ENCODE measurements at places on chromosomes 12 and 14. TPM values are rescaled to one million over a fixed set of nuclear protein-coding genes. Genes with fewer than 3 reads are reported as not detected.
A peak's percentile ranks its signal among the peaks of the same experiment; 100 is the strongest.

DNA sequence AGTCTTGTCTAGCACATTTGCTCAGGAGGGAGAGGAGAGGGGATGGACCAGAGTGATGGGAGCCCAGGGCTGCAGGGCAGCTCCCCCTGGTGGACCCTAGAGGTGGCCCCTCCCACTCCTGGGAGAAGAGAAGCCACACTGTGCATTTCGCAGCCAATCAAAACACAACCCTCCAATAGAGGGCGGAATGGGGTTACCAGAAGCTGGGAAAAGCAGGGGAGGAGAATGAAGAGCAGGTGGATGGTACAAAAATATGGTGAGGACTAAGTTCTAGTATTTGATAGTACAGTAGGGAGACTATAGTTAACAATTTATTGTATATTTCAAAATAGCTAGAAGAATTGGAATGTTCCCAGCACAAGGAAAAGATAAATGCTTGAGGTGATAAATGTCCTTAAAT lies 23.6 kb downstream of the VASH1 start:
- no peaks in the 10 kb centered on the region for H3K27me3 ChIP-seq
- DNase-seq = peak; percentile 75
- H3K4me3 ChIP-seq = no peak overlapping the region
- H3K27ac ChIP-seq = no peak overlapping the region
- peaks cover 4% of the 10 kb centered on the region for H3K4me1 ChIP-seq

Gene CAPS2
- 2.7 TPM for total RNA-seq

Gene RACGAP1
- 110 TPM for total RNA-seq

DNA sequence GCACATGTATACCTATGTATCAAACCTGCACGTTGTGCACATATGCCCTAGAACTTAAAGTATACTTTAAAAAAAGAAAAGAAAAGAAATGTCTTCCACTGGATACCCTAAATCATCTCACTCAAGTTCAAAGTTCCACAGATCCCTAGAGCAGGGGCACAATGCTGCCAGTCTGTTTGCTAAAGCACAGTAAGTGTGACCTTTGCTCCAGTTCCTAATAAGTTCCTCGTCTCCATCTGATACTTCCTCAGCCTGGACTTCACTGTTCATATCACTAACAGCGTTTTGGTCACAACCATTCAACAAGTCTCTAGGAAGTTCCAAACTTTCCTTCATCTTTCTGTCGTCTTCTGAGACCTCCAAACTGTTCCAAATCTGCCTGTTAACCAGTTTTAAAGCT lies 118.3 kb downstream of the BMP4 start:
- no peak overlapping the region for H3K27ac ChIP-seq
- H3K4me1 ChIP-seq = no peaks in the 10 kb centered on the region
- H3K27me3 ChIP-seq = no peaks in the 10 kb centered on the region

DNA sequence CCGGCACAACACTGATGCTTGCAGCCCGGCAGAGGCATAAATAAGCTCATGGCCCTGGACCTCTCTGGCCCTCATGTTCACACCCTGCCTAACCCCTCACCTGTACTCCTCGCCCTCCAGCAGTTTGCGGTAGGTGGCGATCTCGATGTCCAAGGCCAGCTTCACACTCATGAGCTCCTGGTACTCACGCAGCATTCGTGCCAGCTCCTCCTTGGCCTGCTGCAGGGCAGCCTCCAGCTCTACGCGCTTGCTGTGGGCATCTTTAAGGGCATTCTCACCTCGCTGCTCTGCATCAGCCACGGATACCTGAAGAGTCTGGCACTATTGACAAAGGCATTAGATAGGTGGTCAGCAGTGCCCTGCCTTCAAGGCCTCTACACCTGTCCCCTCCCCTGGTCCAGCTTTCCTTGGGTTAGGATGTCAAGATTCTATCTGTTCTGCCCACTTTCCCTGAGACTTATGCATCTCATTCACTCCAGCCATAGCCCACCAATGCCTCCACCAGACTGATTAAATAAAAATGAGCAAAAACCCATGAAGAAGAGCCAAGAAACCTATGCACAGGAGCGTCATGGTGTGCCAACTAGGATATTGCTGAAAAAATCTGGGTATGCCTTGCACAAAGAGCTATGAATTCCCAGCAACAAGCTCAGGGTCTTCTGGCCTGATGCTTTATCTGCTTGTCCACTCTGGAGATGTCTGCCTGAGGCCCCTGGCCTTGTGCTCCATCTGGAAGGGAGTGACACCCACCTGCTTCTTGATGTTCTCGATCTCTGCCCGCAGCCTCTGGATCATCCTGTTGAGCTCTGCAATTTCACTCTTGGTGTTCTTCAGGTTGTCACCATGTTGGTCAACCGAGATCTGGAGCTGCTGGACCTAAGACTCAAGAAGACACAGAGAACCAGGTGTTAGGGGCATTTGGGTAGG lies 6.1 kb downstream of the KRT4 start:
- no peaks in the 10 kb centered on the region for H3K36me3 ChIP-seq
- DNase-seq = no peak

DNA sequence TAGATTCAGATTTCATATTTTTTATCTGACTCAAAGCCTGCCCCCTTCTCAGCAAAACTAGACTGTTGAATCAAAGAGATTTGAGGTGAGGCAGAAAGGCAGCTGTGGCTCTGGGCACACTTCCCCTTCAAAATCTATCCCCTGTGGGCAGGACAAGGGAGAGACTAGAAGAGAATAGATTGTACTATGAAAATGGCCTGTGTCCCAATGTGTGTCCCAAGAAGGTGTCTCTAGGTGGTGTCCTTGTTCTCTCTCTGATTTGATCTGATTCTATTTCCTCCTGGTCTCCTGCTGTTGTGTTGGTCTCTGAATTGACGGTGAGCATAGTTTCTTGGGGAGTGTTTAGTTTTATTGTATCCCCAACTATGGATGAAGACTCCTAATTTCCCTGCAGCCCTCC lies 565.8 kb upstream of the ATP2B1 start:
- DNase-seq = no peak
- no peak overlapping the region for H3K27ac ChIP-seq
- H3K4me1 ChIP-seq = no peaks in the 10 kb centered on the region
- H3K4me3 ChIP-seq = no peak overlapping the region
- no peaks in the 10 kb centered on the region for H3K27me3 ChIP-seq

Gene MUCL1
- not detected for total RNA-seq

GRCh38 chr14:35403603-35404448 lies 723 bp downstream of the NFKBIA start:
- H3K27me3 ChIP-seq = no peaks in the 10 kb centered on the region
- peaks cover 15% of the 10 kb centered on the region for H3K4me1 ChIP-seq
- peaks cover 27% of the 10 kb centered on the region for H3K36me3 ChIP-seq
